ENCODE measurements at places on chromosomes 12 and 14.

DNA sequence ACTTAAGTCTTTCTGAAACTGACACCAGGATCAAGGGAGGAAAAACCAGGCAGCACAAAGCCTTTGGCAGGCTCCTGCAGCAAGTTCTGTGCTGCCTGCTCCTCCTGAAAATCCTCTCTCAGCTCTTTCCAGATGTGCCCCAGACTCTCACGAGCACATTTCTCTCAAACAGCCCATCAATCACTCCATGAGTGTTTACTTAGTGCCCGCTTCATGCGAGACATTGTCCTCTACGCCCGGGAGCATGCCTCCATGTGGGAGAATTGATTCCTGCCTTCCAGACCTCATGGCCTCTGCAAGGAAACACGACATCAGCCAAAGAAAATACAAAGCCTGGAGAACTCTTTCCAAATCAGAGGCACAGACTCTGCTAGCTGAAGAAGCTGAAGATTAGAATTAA, 46.5 kb upstream of the TSPAN11 start:
- no peak for DNase-seq

DNA sequence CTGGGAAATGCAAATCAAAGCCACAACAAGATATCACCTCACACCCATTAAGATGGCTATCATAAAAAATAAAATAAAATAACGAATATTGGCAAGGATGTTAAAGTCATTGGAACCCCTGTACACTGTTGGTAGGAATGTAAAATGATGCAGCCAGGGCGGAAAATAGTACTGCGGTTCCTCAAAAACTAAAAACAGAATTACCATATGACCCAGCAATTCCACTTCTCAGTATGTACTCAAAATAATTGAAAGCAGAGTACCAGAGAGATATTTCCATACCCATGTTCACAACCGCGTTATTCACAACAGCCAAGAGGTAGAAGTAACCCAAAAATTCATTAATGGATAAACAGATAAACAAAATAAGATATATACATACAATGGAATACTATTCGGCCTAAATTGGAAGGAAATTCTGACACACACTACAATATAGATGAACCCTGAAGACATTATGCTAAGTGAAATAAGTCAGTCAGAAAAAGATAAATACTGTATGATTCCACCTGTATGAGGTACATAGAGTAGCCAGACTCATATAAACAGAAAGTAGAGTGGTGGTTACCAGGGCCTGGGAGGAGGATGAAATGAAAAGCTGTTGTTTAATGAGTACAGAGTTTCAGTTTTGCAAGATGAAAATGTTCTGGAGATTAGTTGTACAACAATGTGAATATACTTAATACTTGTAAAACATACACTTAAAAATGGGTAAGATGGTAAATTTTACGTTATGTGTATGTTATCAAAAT, 84.6 kb downstream of the TXNDC16 start:
- DNase-seq = no peak

DNA sequence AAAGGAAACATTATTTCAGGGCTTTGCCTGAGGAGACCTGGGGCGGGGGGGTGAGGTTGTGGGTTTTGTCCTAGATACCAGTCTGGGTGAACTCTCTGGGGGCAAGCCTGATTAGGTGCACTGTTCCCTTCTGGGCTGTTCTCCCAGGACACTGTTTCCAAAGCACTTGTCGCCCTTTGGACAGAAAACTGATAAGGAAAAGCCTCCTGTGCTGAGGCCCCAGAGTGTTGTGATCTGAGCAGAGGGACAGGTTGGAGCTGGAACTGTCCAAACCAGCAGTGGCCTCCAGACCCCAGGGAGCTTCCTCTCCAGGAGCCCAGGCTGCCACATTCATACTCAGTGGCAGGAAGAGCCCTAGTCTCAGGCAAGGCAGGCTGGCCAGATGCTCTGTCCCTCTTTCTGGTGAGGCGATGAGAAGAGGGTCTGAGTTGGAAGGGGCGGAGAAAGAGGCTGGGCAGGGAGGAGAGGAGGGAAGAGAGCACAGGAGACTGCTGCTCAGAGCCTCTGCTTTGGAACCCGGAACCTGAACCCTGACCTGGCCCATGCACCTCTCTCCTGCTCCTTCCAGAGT, 1.9 kb downstream of the GALNT16 start:
- no peak for DNase-seq

DNA sequence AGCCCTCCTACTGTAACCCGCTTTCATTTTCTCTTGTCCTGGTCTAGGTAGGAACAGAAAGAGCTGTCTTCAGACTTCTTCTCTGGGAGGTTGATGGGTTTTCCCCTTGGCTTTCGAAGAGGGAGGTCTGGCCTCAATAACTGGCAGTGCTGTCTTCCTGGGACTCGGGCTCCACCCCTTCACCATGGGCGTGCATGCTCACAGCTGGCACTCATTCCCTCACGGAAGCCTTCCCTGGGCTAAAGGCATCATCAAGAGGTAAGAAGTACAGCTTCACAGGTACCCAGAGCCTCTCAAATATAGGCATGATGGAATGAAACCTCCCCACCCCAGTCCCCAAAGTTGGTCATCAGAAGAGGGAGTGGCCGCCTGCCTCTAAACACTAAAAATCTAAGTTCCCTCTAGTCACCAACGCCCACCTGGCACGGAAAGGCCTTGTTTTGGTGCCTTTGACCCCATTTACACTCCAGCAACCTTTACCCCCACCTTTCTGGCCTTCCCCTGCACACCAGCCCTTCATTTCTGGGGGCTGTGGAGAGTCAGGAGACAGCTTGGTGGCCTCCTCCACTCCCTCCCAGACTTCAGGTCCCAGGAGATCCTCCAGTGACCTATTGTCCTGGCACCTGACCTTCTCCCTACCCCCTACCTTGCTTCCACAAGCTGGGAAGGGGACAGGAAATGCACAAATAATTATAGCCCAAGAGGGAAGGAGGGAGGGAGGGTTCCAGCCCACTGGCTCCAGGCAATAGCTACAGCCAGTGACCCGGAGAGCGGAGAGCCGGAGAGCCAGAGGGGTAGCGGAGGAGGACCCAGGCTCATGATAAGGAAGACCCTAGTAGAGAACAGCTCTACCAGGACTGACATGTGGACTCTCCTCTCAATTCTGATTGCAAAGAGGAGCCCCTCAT, 2.8 kb downstream of the RAPGEF3 start:
- DNase-seq = no peak

Measured in stimulated activated CD8-positive, alpha-beta memory T cell treated with anti-CD3 and anti-CD28 coated beads, Interleukin-15, amount 100 ng/mL, for 4 hours (primary cell).